Stimulated activated CD4-positive, alpha-beta T cell treated with anti-CD3 and anti-CD28 coated beads, Interleukin-12 subunit alpha, Interleukin-12 subunit beta, amount 100 ng/mL, for 48 hours (primary cell): ENCODE measurements at places on chromosomes 13 and 19.

GRCh38 chr19:18500376-18500775 is 21.5 kb downstream of the ELL start:
- no peak for DNase-seq

DNA sequence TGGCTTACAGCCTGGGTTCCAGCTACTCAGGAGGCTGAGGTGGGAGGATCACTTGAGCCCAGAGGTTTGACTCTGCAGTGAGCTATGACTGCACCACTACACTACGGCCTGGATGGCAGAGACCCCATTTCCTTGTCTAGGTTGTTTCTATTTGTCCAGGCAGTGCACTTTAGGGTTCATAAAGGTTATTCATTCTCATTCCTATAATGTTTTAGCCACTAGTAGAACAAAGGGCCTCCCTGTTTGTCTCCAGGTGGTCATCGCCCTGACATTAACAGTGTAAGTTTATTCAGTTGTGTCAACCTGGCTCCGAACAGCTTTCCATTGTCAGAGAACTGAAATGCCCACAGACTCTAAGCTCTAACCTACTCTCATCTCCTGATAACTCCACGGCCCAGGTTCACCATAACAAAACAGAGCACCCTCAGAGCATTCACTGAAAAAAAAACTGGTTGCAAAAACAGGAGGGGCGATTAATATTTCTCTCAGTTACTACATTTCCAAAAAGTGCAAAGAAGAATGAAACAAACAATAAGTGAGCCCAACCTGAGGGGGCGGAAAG is 37.1 kb downstream of the SMAD9 start:
- DNase-seq: no peak

GRCh38 chr13:111927181-111927540 is 139.8 kb upstream of the SOX1 start:
- DNase-seq: no peak

GRCh38 chr19:44303320-44303719 is 1.5 kb downstream of the ZNF235 start:
- no peak for DNase-seq

DNA sequence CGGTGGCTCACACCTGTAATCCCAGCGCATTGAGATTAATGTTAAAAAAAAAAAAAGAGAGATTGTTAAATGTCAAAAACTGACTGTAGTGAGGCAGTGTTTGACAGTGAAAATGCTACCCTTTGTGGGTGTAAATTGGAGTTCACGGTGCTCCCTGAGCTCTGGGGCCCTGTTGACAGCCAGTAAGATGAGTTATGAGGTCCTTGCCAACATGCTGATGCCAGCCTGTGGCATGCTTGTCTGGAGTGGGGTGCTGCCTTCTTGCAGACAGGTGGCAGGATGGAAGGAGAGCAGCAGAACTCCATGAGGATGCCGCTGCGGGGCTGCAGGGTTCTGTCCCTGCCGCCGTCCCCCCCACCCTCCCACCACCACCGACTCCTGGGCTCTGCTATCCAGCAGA is 25.9 kb downstream of the PRAM1 start:
- DNase-seq: no peak

DNA sequence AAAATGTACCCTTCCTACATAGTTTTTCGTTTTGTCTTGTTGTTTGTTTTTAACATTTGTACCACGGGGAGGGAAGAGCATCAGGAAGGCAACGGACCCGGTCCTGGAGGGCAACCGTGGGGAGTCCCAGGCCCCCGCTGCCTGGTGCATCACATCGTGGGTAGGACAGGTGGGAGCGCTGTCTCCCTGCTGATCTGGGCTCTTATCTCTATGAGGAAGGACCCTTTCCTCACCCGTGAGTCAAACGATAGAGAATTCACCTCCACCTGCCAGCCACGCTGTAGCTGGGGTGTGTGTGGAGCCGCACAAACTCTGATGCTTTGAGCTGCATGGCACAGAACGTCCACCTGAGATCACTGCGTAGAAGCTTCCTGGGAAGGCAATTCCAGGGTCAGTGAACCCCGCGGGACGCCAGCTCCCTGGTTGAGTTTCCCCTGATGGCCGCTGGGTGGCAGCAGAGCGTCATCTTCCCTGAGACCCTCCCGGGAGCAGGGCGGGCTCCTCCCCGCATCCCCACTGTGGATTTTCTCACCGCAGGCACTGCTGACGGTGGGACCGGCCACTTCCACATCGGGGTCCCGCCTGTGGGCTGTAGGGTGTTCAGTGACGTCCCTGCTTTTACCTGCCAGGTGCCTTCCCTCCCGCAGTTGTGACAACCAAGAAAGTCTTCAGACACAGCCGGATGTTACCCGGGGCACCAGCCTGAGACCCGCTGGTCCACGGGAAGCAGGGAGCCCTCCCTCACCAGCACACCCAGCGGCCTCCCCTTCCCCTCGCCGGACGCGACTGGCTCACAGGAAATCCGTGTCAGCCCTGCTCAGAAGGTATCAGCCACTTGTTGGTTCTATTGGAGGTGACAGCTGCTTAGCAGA is 54.7 kb downstream of the ZNF787 start:
- peak; percentile 48 for DNase-seq

- peak; percentile 98 for DNase-seq
These were observed at the start of gene WDFY2 for GRCh38 chr13:51583875-51584730. Gene WDFY2, plus strand, starts transcription at chr13:51584462. Its CDS starts 226 bp downstream, at chr13:51584688.

GRCh38 chr19:31270897-31271296 is 78.3 kb downstream of the TSHZ3 start:
- DNase-seq: no peak
